ENCODE measurements at places on chromosomes 13 and 19. TPM values are rescaled to one million over a fixed set of nuclear protein-coding genes. Genes with fewer than 3 reads are reported as not detected.

Gene MZT1
- 7.4 TPM for total RNA-seq

DNA sequence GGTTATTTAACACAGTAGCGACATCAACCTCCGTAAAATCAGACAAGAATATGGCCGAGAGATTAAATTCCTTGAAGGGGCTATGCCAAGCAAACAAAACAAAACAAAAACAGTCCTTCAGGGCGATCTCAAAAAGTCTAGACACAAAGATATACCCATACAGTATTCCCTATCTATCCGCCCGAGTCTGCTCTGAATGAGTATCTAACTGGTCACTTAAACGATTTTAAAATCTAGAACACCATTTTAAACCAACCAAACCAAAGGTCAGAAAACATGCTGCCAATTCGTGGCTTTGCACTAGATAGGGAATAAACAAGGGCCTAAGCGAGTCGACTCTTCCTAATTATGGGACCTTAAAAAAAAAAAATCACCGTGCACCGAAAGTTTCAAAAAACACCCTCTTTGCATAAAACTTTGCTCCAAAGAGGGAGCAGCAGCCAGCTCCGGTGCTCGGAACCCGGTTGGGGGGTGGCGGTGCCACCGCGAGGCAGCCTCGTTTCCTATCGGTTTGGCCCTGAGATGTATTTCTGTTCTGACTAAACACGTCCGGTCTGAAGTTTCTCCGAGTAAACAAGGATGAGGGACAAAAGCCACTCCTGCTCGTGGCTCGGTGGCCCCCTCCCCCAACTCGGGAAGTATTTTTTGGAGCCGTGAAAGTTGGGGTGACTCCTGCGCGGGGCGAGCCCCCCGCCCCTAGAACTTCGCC lies 1.8 kb downstream of the HMGB1 start:
- no peak for DNase-seq

- no peak for DNase-seq
Measured at GRCh38 chr13:21079221-21079620, 17.8 kb upstream of the LATS2 start.

DNA sequence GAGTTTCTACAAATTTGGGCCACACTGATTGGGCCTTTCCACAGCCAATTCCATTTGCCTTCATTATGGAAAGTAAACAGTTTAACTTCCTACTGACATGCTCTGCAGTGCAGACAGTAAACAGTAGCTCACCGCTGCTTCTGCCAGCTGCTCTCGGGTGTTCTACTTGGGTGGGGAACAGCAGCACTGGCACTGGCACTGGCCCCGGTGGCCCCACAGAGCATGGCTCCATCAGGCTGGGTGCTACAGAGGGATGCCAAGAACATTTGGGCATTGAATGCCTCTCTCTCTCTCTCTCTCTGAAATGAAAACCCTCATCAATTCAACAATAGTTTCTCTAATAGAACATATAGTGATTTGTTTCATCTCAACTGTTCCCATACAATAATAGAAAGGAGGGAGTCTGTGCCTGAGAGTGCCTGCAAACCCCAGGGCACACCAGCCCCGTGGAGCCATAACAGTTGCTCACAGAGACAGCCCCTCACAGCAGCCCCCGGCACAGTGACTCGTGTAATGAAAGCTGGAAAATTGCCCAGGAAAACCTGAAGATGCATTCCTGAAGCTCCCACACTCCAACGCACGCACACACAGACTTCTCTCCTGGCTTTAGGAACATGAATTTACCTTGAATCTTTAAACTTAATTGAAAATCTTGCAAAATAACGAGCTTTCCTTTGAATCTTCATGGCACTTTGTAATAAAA lies 38.2 kb upstream of the GJB6 start:
- no peak for DNase-seq

DNA sequence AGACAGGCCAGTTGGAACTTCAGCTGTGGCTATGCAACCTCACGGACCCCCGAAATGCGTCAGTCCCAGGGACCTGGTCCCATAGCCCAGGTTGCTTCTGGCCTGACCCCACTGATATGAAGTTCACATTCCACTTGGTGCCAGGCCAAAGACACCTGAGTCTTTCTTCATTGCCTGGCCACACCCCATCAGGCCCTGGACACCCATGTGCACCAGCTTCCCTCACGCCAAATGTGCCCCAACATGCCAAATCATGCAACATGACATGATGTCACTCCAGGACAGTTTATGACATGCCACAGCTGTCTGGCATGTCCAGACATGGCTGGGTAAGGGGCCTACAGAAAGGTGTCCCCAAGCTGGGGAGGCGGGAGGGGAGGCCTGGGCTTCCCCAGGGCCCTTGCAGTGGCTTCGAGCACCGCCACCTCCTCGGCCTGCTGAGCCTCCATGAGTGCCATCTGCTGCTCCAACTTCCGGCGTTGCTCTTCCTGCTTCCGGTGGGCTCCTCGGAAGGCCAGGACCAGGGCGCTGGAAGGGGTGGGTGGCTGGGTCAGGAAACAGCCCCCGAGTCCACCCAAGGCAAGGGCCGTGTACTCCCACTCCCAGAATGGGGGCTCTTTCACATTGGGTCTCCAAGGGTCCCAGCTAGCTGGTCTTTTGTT lies 4.3 kb upstream of the NR2F6 start:
- DNase-seq = no peak

DNA sequence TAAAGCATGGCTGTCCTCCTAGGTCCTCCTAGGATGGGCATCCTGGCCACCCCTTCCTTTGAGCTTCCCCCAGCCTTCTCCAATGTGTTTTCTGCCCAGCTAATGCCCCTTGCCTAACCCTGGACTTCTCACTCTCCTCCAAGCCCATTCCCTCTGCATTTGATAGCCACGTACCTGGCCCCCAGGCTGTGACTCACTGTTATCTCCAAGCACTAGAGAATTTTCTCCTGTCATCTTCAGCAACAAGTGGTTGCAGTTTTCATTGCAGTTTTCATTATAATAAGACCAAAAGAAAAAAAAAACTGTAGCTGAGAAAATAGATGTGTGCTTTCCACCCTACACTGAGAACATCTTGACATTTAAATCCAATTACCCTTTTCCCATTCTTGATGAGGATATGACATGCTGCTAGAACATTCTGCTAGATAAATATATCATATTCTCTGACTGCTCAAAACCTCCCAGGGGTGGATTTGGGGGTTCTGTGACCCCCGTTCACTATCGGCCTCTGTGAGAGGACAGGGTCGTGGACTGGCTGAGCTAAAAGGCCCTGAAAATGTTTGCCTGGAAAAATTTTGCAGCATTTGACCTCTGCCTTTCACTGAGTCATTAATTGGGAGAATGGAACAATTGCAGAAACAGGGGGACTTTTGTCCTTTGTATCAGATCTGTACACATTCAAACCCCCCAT lies 58.8 kb upstream of the KCTD15 start:
- no peak for DNase-seq

DNA sequence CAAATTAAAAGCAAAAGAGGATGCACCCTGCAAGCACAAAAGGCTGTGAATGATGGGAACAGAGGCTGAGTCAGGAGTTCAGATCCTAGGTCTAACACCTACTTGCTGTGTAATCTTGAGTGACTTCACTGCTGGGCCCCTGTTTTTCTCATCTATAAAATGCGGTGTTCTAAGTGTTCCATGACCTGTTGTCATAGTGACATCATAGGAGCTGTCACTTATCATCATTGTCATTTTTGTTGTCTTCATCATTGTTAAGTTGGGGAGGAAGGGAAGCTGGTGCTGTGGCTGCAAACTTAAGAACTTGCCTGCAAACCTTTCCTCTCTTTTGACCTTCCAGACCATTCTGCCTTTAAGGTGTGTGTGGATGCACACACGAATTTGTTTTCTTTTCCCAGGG lies 20.6 kb downstream of the ACSBG2 start:
- DNase-seq = no peak

Gene ZNF85
- total RNA-seq = 3.5 TPM

- no peak for DNase-seq
Measured at GRCh38 chr13:35514801-35515502, 38.5 kb upstream of the MAB21L1 start.

Gene UHRF1
- 1.00 TPM for total RNA-seq

Gene NLRP4
- total RNA-seq = not detected

Gene CRB3
- not detected for total RNA-seq

Gene TRPM4
- total RNA-seq = 44.1 TPM

- no peak for DNase-seq
Measured at GRCh38 chr19:2808129-2808941, 11.3 kb upstream of the ZNF554 start.

Gene KLHL26
- total RNA-seq = 5.4 TPM

- no peak for DNase-seq
Measured at GRCh38 chr19:49554701-49555181, 25.6 kb downstream of the NOSIP start.

Gene ADGRE1
- total RNA-seq = 0.62 TPM

- DNase-seq = no peak
Measured at GRCh38 chr19:47693489-47693888, 19.7 kb upstream of the EHD2 start.

DNA sequence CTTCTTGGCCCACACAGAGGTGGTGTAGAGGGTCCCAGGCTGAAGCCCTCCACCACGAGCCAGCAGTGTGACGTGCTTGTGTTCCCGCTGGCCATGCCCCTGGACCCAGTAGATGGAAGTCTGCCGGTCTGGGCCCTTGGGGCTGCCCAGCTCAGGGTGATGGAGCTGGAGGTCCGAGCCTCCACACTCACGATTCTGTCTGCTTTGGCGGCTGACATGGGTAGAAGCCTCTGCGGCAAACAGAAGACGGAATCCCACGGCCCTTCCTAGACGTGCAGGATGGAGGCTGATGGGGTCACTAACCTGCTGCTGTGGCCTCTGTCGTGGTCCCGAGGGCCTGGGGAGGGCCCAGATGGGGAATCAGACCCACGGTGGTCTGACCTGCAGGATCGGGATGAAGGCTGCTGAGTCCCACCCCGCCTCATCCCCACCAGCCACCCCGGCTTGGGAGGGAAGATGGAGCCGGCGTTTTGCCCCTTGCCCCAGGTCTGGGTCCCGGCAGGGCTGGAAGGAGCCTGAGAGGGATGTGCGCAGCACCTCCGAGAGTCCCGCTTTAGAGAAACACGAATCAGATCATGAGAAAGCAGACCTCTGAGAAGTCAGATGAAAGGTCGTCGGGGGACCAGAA lies 4.4 kb downstream of the TMEM86B start:
- no peak for DNase-seq

- DNase-seq = no peak
Measured at GRCh38 chr13:92901739-92902138, 324.9 kb upstream of the GPC6 start.

Gene CYP2A7
- not detected for total RNA-seq

DNA sequence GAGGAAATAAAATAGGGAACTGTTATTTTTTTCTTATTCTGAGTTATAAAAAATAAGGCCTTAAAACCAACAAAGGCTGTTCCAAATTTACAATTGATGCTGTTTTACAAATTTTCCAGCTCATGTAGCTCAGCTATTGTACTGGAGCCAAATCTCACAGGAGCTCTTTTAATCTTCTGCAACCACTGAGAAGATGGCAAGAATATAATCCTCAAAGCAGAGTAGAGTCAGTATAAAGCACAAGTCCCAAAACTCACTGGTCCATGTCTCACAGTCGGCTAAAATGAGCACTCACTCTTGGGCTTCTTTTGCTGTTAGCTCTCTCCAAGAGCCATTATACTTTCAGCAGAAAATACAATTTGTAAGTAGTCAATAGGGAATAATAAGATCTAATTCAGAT lies 1074.4 kb upstream of the PRR20A start:
- DNase-seq = no peak

Measured in cardiac septum (tissue), 1 donor.